Cardiac atrium fibroblast (primary cell): ENCODE measurements at places on chromosomes 12 and 14. TPM values are rescaled to one million over a fixed set of nuclear protein-coding genes. Genes with fewer than 3 reads are reported as not detected.

Gene MIP
- not detected in 2 replicates for total RNA-seq

Gene CBLN3
- 2.8 and 3.4 TPM in 2 replicates for total RNA-seq

Gene KRT3
- total RNA-seq: not detected in 2 replicates

Gene IRAK3
- total RNA-seq: 22.0 and 39.5 TPM in 2 replicates

Gene SDR9C7
- total RNA-seq: not detected in 2 replicates

Gene LMNTD1
- 1.8 TPM in 1 of 2 replicates, not detected in the other for total RNA-seq
